WERI-Rb-1 (cell line): ENCODE measurements at places on chromosomes 7 and 10.
A peak's percentile ranks its signal among the peaks of the same experiment; 100 is the strongest.

GRCh38 chr7:7416031-7416858 lies 119.4 kb downstream of the COL28A1 start:
- DNase-seq = peak; percentile 66

DNA sequence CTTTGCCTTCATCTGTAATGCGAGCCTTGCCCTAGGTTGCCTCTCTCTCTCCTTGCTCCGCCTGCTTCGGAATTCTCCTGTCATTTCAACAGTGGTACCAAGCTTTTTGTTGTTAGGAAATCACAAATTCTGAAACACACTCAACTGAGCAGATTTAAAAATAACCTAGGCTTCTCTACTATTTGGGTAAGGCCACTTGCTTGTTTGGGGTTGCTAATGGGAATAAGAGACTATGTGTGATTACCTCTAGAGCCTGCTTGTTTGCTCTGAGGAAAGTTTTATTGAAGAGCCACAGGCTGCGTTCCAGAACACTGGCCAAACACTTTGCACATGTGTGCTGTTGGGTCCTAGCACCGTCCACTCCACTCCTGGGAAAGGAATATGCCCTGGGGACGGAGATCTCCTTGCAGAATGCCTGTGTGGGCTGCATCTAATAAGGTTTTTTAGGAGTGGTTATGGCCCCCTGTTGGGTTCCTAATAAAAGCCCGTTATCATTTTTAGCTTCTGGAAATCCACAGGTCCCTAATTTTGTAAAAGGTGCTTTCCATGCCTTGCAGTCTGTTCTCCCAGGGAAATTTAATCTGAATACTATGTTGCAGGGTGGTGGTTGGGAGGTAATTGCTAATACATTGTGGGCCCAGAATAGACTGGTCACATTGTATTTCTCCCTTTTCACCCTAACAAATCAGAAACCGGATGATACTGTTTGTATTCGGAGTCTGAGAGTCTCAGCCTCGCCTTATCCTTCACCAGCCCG lies 68.7 kb upstream of the KLF6 start:
- no peak for DNase-seq

- DNase-seq = no peak
Observed at GRCh38 chr7:36820527-36821170, 96.4 kb upstream of the AOAH start.

DNA sequence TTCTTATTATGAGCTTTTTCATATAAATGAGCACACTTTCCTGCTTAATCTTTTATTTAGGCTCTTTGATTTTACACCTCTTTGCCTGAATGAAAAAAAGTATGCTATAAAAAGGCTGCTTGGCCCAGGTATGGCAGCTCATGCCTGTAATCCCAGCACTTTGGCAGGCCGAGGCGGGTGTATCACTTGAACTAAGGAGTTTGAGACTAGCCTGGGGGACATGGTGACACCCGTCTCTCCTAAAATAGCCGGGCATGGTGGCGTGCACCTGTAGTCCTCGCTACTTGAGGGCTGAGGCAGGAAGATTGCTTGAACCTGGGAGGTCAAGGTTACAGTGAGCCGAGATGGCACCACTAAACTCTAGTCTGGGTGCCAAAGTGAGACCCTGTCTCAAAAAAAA lies 72.9 kb downstream of the DOCK4 start:
- no peak for DNase-seq

DNA sequence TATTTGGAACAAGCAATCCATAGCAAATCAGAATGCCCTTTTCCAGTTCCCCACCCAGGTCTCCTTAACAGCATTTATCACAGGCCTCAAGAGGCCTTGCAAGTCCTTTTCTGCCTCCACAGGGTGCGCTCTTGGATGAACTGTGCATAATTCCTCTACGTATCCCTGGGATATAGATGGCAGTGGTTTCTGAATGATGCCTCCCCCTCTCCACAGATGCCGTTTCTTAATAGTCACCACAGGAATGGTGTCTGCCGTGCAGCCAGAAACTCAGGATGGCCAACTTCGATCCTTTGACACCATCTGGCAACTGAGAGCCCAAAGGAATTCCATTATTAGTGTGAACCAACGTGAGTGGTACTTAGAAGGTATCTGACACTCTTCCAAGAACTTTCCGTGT lies 43.1 kb downstream of the JAZF1 start:
- DNase-seq = no peak

DNA sequence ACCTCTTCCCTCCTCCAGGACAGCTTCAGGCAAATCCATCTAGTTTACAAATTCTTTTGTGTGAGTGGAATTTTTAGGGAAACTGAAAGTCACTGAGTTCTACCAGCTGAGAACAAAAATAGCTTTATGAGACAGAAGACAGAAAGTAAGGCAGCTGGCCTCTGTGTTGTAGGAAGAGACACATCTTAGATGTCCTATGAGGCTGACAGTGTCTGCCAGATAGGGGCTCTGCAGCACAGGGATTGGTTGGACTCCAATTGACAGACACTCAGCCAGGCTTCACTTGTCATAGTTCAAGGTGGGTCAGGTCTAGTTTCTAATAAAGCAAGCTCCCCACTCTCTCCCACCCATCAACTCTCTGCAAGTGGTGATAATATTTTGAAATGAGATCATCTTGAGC lies 574.9 kb downstream of the CCSER2 start:
- no peak for DNase-seq

DNA sequence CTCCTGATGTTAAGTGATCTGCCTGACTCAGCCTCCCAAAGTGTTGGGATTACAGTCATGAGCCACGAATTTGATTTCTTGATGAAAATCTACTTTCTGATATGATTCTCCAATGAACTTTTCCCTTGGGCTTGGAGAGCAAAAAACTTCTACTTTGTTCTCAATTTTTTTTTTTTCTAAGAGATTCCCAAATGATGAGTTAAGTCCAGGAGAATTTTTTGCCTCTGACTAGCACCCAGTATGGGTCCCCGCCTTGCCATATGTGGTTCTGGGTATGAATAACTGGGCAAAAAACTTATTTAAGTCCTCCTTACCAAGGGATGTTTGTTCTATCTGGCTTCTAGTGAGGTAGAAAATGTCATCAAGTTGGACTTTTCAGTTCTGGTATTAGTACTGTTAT lies 147.9 kb upstream of the LYZL1 start:
- no peak for DNase-seq

DNA sequence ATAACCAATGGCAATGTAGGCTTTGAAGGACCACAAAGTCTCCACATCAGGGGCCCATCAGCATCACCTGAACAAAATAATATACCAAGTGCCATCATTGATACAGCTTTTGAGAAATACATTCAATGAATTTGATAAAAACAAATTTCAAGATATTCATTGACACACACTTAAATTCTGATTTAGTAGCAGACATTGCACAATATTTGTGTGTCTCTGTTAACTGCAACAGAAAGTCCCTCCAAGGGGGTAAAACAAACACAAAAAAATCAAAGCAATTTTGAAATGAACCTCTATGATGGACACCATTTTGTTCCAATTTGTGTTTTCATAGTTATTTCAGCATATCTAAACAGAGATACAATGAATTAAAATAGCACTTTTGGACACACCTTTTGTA lies 86.8 kb upstream of the RSU1 start:
- no peak for DNase-seq

GRCh38 chr10:28668363-28669226 lies 8.7 kb upstream of the BAMBI start:
- DNase-seq = peak; percentile 42

DNA sequence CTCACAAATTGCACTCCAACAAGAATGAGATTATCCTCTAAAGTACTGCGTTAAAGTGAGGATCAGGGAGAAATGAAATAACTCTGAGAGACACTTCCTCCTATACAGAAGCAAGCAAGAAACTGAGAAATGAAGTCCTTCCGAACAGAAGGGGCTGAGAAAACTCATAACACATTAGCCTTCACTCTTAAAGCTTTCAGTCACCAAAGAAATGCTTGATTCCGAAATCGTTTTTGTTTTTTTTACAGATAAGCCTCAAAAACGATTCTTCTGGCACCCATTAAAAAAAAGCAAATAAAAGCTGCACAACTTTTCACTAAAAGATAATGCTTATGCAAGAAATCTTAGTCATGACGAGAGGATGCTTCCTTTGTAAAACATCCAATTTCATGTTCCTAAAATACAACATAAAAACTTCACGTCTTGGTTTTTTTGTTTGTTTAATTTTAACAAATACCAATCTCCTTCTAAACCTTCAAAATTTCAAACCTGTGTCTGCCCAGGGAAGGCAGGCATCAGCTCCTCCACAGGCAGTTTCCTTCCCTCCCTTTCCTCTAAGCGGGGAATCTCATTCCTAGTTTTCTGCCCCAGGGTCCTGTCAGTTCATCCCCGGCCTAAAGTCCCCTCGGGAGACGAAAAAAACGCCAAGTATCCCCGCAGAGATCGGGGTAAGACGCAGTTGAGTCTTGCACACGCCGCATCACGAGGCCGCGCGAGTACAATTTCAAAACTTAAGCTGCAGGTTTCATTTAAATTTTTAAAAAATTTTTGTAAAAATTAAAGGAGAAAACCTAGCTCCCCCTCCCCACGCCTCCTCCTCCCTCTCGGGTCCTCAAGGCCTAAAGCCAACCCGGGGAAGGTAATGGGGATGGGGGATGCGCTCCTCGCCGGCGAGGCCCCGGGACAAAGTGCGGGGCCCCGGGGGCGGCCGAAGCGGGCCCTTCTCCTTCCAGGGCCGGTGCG lies 1.1 kb downstream of the BAZ1B start:
- no peak for DNase-seq

- no peak for DNase-seq
Observed at GRCh38 chr10:91983416-91983815, 59.8 kb downstream of the BTAF1 start.

GRCh38 chr10:90939116-90939515 lies 18.2 kb upstream of the ANKRD1 start:
- no peak for DNase-seq

DNA sequence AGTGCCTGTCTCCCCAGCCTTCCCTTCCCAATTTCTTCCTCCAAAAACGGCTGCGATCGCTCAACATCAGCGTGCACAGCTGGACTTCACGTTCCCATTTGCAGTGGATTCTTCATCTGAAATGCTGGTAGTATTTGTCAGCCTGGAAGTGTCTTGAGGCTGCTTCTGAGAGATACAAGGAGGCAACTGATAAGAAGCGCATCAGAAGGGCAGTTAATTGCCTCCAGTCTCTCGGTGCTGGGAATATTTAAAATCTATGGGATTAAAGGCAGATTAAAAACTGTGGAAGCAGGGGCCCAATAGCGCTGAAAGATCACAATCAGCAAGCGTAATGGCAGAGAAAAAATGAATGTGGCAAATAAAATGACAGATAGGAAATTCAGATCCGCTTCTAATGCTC lies 450.0 kb downstream of the GATA3 start:
- DNase-seq = no peak

DNA sequence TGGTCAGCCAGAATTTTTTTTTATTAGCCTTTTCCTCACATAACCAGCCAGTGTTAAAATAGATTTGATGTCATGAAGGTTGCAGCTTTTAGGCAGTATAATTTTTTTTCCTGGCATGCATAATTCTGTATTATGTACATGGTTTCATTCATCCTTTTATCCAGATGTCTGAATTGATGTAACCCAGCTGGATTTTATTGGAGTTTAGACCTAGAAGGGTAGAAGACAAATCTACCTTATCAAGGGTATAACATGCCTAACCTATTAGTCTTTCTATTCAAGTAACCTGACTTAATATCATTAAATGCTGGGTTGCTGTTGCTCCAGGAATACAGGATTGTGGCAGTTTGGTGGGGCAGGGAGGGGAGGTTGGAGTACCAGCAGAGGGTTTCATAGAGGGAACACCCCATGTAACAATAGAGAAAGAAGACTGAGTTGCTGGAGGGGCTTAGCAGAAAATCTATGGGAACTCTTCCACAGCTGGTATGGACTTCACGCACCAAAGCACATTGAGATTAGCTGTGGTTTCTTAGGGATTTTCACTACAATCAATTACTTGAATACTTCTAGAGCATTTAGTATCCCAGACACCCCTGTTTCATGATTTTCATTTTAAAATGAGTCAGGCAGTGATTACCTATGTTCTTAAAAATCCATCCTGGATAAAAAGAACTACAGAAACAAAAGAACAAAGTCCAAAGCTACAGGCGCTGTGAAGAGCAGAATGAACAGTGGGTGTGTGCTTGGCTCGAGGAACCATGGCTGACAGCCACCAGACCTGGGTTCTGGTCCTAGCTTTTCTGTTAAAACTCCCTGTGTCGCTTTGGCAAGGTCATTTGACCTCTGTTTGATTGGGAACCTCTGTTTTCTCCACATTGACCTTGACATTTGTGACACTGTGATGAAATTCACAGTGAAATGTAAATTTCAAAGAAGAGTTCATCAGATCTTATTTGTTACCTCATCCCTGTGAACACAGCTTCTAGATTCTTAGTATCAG lies 93.5 kb downstream of the CREM start:
- DNase-seq = peak; percentile 33

DNA sequence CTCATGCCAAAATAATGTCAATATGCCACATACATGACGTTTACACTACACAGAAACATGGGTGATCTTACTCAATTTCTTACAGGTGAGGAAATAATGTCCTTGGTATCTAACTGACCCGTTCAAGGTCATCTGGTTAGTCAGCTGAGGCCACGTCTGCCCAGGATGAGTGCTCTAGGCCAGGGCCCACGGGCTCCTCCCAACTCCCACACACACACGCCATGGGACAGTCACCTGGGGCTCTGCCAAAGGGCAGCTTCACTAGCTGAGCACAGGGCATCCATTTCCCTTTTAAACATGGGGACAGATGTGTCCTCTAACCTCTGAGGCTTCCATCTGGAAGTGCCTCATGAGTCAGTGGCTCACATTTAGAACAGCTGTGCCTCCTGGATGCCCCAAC lies 123.9 kb downstream of the TNS3 start:
- DNase-seq = no peak

GRCh38 chr10:17617031-17617911 lies at the start of gene HACD1:
HACD1 (minus strand) TSS chr10:17617374; CDS start chr10:17617339, 35 bp downstream.
- DNase-seq = peak; percentile 74

- no peak for DNase-seq
Observed at GRCh38 chr7:71868797-71869196, 543.3 kb downstream of the CALN1 start.

DNA sequence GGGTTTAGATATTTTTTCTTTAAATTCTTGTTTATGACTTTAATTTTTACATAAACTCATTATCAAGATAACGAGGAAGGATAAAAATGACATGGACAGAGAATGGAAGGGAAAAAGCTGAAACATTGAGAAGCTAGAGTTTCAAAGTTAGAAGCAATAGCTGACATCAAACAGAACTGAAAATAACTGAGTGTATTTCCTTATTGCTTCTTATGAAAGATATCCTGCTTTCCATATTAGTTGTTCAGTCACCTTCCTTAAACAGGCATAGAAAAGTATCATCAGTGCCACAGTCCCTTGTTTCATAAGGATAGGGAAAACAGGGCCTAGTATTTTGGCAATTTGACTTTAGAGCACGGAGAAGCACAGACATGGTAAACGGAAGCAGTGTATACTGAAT lies 460.5 kb upstream of the GHITM start:
- DNase-seq = no peak

DNA sequence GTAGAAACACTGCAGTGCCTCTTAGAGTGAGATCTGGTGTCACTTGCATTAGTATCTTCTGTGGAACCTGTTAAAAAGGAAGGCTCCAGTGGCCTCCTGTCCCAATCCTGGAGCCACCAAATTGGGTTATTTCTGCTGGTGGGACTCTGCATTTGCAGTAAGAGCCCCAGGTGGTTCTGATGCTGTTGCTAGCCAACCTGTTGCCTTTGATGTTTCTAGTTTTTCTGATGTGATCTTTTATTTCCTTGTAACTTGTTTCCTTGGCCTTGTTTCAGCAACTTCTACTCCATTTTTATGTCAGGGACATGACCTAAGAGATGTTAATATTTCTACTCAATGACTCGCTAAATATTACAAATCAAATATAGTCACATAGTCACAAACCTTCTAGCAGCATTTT lies 12.5 kb upstream of the STN1 start:
- no peak for DNase-seq

- DNase-seq = no peak
Observed at GRCh38 chr7:155917836-155918430, 105.7 kb upstream of the SHH start.
